ENCODE measurements at places on chromosomes 11 and 22.

DNA sequence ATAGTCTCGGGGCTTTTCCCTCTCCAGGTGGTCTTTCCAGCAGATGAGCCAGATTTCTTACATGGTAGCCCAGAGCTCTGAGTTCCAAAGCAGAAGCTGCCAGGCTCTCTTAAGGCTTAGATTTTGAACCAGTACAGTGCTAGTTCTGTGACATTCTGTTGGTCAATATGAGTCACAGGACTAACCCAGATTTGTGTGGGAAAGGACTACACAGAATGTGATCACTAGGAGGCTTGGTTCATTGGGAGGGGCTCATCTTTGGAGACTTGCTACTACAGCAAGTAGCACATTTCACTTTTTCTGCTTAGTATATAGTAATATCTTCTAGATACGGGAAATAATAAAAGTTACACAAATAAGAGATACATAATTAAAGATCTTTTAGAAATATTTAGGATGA is 24.1 kb downstream of the RNF214 start:
- no peak for DNase-seq

DNA sequence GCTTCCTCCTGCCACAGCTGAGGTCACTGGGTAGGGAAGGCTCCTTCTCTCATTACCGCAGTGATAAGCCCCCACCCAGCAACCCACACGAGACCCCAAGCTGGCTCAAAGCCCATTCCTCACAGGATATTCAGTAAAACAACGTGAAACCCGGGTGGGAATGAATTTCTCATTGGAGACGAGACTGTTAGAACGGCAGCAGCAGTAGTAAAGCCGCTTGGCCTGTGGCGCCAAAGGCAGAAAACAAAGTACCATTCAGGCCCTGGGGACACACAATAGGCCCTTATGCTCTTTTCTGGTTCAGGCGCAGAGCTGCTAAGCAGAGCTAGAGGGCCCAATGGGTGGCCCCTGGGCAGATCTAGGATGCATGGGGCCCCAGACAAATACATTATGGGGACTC is 45.3 kb downstream of the PC start:
- no peak for DNase-seq

- no peak for DNase-seq
Measured at GRCh38 chr11:26333906-26334305, 2.0 kb downstream of the ANO3 start.

GRCh38 chr11:11450744-11451362 is 97.8 kb upstream of the CSNK2A3 start:
- no peak for DNase-seq

DNA sequence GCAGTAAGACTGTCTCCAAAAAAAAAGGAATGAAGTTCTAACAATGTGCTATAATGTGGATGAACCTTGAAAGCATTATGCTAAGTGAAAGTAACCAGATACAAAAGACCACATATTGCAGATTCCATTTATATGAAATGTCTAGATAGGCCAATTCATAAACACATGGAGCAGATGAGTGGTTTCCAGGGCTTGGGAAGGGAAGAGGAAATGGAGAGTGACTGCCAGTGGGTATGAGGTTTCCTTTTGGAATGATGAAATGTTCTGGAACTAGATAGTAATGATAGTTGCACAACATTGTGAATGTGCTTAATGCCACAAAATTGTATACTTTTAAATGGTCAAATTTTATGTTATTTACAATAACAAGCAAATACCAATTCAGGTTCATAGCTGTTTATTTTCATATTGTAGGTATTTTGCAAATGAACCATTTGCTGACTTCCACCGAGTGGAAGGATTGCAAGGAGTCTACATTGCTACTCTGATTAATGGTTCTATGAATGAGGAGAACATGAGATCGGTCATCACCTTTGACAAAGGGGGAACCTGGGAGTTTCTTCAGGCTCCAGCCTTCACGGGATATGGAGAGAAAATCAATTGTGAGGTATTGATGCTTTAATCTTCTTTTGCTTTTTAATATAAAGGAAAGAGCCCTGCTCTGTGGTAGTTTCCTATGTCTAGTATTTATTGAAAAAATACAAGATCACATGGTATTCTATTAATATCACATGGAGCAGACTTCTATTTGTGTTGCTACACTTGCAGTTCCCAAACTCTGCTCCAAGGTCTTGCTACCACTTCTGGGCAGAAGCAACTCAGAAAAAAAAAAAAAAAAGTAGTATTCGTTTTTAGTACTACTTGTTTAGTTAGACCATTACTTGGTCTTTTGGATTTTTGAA is 67.7 kb upstream of the SORL1-AS1 start:
- DNase-seq, result no peak

DNA sequence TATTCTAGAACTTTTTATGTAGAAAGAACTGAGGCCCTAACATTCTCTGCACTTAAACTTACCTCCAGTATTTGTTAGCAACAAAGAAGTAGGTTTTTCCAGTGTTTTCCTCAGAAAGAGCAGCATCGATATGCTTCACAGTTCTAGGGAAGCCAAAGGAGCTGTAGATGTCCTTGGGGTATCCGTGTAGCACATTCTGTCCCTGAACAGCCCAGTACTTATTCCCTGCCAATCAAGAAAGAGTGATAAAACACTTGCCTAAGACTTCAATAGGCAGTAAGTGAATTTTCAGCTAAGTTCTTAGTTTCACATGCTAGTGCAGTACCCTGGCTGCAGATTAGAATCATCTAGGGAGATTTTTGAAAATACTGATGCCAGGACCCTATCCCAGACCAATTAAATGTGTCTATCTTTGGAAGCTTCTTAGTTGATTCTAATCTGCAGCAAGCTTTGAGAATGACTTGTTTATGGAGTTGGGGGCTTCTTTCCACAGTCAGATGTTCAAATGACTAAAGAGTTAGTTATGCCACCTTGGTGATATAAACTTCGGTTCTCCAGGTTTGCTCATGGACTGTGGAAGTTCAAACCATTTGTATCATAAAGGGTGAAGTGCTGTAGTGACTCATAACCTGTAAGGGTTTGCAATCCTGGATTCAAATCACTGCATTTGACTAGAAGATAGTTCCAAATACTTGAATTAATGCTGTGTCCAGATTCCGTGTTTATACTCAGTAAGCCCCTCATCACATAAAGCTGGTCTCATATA is 6.5 kb downstream of the MMP1 start:
- DNase-seq, result no peak

DNA sequence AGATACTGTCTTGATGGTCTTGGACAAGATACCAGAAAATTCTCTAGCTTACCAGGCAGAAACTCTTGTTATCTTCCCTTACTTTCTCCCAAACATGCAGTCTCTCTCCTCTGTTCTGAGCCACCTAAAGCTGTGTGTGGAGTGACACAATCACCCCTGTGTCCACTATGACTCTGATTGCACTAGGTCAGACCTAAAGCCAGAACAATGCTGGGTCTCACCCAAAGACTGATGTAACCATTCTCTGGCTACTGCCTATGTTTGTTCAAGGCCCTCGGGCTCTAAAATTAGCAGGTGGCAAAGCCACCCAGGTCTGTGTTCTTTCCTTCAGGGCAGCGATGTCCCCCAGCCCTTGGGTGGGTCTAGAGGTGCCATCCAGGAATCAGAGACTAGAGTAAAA is 200.5 kb downstream of the KCNA4 start:
- DNase-seq, result no peak

GRCh38 chr22:36325154-36326031 is 62.4 kb downstream of the MYH9 start:
- no peak for DNase-seq

GRCh38 chr11:64118876-64119665 is 46.8 kb downstream of the MACROD1 start:
- no peak for DNase-seq

DNA sequence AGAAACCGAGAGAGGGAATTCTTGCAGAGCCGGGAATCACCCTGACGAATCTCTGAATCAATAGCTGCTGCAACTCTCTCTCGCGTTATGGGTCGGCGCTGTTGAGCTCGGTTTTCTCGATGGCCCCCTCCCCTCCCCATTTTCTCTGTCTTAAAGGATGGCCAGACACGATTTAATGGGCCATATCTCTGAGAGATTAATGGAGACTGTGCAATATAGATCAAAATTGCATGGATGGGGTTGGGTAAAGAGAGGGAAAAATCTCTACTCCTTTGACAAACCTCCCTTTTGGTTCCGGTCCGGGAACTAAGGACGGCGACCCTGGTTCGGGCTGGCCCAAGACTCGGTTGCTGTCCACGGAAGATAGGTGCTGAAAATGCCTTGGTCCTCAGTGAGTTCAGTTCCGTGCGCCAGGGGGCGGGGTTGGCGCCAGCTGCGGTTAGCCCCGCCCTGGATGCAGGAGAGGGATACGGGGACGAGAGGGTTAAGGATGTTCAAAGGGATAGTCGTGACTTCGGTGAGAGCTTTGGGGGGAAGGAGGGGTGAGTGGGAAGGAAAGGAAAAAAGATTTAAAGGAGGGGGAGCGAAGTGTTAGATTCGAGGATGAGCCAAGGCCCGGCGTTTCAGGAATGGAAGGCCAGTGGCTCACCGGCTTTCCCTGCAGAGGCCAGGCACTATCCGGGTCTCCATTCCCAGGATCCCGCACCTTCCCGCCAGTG is 103.6 kb upstream of the HSD17B12 start:
- DNase-seq, result no peak

DNA sequence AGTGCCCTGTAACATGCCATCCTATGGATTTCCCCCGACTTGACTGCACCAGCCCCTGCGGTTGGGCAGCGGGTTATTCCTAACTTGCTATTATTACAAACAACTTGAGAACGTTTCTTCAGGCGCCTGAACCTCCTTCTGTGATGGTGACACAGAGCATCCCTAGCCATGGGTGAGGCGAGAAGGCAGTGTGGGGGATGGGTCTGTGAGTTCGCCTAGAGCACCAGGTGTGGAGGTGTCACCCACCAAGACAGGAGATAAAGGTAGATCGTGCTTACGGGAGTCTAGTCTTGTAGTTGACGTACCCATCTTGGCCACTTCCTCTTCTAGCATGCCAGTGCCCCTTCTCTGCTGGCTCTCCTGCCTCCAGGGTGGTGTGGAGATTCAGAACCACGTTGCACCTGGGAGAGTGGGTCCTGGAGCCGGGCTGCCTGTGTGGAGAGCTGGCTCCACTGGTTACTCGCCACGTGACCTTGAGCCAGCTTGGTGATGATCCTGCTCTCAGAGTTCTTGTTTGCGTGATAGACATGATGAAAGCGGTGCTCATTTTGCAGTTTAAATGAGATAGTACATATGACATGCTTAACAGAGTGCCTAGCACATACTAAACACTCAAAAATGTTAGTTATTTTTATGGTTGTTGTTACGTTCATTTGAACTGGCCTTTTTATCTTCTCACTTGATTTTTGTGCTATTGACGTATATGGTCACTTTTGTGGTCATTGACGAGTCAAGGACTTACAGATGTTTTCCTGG is 37.8 kb downstream of the TBC1D22A start:
- DNase-seq, result no peak

GRCh38 chr11:130872981-130873380 is 43.3 kb downstream of the SNX19 start:
- DNase-seq, result no peak

Measured in stimulated activated CD8-positive, alpha-beta memory T cell treated with anti-CD3 and anti-CD28 coated beads, Interleukin-7, amount 100 ng/mL, for 1 hour (primary cell).